Glutamatergic neuron (in vitro differentiated cells): ENCODE measurements at places on chromosomes 12 and 14.

DNA sequence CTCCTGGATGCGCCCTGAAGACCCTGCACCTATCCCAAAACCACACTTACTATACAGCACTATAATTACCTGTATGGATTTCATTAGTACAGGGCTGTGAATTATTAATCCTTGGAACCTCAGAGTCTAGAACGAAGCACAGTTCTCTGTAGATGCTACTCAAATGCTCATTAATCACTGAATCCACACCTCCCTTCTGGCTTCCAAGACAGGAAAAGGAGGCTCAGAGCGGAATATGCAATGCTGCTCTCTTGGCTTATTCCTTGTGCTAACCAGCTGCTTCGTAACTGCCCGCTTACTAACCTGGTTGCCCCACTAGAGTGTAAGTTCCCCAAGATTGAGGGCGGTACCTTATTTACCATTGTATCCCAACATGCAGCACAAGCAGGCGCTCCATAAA lies 39.1 kb upstream of the NUDT4 start:
- no peak for DNase-seq

DNA sequence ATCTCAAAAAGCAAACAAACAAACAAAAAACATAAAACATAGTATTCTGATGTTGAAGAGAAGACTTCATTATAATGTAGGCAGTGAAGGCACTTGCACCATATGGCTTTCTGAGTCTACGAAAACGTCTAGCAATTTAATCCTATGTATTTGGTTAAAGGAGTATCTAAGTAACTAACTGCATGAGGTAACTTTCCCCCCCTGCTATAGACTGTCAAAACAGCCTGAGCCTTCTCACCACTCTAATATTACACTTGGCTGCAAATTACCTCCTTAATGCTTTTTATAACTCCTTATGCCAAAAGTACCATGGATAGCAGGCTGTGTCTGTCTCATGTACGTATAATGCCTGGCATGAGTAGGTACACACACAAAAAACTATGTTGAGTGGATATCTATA lies 607.6 kb upstream of the FLRT2 start:
- DNase-seq = no peak

GRCh38 chr14:34678306-34678705 lies 36.1 kb downstream of the CFL2 start:
- no peak for DNase-seq

GRCh38 chr12:66516133-66516532 lies 162.7 kb downstream of the GRIP1 start:
- no peak for DNase-seq

GRCh38 chr14:27836386-27836785 lies 930.2 kb upstream of the FOXG1 start:
- DNase-seq = no peak
